ENCODE measurements at places on chromosomes 12 and 14.

- no peak for DNase-seq
Measured at GRCh38 chr14:85813040-85813439, 283.1 kb downstream of the FLRT2 start.

GRCh38 chr14:90647473-90648005, 168.7 kb downstream of the TTC7B start:
- no peak for DNase-seq

DNA sequence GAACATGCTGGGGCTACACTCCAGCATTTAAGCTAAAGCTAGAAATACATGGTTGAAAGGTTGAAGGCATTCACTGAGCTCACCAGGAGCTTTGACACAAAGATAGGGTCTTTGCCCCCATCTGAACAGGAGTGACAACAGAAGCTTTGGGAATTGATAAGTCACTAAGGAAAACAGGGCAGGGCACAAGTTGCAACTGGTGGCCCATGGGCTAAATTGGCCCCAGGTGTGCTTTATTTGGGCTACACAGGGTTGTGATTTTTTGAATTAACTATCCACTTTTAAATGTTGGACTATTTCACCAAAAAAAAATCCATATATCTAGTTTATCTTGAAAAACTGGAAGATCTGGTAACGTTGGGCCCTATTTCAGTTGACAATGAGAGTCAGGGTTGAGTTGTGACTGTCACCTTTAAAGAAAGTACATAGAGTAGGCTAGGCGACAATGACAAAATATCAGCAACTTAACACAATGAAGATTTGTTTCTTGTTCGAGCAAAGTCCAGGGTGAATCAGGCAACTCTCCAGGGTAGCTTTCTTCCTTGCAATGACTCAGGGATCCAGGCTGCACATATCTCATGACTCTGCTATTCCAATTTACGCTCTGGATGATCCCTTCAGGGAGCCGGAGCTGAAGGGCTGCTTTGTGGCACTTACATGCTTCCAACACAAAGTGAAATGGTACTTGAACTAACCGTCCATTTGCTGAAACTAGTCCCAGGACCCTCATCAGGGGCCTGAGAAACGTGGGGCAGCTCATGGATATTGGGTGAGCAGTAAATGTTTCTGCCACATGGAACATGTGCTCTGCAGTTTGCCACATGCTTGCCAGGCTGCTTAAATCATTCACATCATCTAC, 13.3 kb upstream of the EIF4B start:
- no peak for DNase-seq

GRCh38 chr14:75770635-75771034, 109.6 kb downstream of the TTLL5 start:
- DNase-seq = no peak

DNA sequence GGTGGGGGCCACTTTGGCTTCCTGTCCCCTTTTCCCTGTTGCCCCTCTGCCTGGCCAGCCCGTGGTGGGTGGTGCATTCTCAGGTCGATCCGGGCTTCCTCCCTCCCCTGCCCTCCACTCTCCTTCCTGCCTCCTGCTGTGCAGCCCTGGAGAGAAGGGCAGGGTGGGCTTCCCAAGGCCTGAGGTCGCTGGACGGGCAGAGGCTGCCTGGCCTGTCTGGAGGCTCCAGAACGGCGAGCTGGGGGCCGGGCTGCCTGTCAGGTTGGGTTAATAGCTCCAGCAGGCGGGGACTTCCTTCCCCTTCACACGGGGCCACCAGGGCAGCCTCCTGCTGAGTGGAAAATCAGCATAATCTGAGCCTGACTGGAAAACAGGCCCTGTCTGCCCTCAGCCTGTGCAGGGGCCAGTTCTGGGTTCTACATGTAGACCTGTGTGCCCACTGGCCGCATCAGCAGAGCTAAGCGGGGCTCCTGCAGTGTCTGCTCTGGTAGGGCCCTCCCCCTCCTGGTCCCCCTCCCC, 11.3 kb downstream of the KIF26A start:
- DNase-seq = peak; percentile 47

- peak; percentile 11 for DNase-seq
Measured at GRCh38 chr14:66624336-66624937, 116.5 kb downstream of the GPHN start.

GRCh38 chr14:75277815-75278421, 710 bp upstream of the FOS start:
- DNase-seq = no peak

- DNase-seq = no peak
Measured at GRCh38 chr12:132143336-132144071, 615 bp downstream of the DDX51 start.

DNA sequence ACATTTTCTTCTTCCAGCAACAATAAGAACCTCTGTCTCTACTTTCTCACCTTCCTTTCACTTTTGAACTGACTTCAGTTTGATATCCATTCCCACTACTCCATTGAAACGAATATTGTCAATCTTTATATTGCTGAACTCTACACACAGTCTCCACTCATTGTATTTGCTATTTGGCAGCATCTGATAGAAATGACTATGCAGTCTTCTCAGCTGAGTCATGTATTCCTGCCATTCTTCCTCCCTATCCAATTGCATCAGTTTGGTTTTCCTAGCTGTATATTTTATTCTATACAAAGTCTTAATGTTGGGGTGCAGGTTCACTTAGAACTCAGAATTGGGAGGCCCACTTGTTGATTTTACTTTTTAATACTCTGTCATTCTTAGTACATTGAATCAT, 107.5 kb upstream of the CPNE8 start:
- no peak for DNase-seq

- no peak for DNase-seq
Measured at GRCh38 chr12:112950701-112951100, 12.4 kb downstream of the OAS3 start.

DNA sequence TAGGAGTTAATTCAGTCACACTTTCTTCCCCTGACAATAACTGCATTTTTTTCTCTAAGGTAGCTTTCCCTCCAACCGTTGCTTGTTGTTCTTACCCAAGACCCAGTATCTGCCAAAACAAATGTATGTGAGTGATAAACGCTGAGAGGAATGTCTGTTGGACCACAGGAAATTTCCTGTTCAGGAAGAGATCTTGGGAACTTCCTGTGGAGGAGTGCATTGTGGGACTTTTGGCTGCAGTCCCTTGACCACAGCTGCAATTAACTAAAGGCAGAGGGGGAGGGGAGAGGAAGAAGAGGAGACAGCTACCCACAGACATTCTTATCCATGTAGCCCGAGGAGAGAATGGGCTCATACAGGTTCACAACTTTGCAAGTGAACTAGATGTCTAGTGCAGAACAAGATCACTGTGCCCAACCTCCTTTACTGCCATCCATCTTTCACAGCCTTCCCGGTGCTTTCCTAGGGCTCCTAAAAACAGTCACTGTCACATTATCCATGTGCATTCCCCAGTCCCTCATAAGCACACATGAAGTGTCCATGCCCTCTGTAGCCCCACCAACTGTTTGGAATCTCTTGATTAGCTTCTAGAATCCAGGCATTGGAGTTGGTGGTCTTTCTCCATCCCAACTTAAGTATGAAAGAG, 149.5 kb downstream of the ETV6 start:
- no peak for DNase-seq

DNA sequence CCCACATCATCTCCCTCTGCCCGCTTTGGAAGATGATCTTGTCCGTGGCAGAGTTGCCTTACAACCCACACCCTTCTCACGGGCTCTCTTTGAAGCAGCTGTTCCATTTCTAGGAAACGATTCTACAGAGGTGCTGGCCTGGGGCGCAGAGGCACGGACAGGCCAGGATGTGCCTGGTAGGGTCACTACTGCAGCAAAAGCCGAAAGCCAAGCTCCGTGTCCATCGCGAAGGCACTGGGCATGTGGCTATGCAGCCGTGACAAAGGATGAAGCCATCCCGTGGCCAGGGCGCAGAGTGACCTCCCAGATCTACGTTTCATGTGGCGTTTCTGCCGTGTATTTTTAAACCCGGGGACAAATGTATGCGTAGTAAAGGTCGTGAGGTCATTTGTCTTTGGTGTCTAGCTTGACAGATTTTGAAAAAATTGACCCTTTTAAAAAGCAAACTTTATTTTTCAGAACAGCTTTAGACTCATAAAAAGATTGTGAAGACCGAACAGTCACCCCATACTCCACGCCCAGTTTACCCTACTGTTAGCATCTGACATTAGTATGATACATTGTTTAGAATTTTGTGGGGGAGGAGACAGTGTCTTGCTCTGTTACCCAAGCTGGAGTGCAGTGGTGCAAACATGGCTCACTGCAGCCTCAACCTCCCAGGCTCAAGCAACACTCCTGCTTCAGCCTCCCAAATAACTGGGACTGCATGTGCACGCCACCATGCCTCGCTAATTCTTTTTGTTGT, 40.4 kb upstream of the NCOR2 start:
- DNase-seq = no peak

DNA sequence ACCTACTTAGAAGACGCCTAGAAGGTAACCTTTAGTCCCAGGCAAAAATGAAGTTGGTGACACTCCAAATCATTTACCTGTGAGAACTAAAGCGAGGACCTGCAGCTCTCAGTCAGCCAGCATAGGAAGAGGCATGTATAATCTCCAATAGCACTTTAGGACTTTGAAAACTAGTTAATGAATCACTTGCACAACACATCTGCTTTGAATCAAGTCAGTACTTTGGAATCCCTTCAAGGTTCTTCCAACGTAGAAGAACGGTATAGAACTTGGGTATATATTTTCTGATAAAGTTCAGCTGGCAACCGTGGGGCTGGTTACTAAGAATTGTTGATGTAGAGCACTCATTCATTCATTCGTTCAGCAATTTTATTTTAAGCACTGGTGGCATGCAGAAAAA, 251.9 kb downstream of the TMEM132D start:
- no peak for DNase-seq

DNA sequence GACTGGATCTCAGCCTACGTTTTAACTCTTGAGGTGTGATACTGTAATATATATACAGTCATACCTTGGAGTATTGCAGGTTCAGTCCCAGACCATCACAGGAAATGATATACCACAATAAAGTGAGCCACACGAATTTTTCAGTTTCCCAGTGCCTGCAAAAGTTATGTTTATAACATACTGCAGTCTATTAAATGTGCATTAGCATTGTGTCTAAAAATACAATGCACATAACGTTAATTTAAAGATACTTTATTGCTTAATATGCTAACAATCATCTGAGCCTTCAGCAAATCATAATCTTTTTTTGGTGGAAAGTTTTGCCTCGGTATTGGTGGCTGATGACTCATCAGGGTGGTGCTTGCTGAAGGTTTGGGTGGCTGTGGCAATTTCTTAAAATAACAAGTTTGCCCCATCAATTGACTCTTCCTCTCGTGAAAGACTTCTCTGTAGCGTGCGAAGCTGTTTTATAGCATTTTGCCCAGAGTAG, 18.9 kb downstream of the PYROXD1 start:
- DNase-seq = no peak

GRCh38 chr12:47097276-47097896, 17.6 kb upstream of the AMIGO2 start:
- DNase-seq = no peak

DNA sequence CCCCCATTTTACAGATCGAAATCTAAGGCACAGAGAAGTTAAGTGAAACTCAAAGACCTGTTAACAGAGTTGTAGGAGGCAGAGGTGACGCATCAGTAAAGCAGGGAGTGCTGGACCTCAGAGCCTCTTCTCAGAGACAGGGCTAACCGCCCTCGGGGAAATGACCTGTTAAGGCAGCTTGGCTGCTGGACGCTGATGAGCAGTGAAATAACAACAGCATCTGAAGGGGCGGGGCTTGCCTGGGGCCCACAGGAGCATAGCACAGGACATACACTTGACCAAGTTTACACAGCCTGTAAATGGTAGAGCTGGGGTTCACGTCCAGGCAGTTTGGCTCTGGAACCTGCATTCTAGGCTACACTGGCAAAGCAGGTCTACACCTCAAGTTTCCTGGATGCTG, 39.3 kb downstream of the LRTM2 start:
- DNase-seq = no peak

- DNase-seq = no peak
Measured at GRCh38 chr14:67567654-67568053, 32.4 kb downstream of the PIGH start.

DNA sequence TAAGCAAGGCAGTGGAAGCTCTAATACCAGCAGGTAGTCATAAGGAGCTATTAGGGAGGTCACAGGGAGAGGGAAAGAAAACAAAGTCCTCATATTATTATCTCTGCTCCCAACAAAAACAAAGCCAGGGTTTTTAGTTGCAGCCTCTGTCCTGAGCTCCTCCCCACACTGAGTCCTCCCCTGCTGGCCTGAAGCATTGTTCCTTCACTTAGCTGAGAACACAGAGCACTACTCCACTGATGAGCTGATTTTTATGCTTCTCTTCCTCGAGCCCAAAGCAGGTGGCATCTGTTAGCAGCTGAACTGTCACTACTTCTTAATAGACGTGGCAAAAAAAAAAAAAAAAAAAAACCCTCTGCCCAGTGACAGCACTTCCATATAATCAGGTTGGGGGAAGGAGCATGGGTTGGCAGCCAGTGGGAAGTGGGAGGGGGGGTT, 10.5 kb upstream of the STAC3 start:
- DNase-seq = peak; percentile 73

- peak; percentile 52 for DNase-seq
Measured at GRCh38 chr12:128259556-128260070, 7.4 kb upstream of the TMEM132C start.

DNA sequence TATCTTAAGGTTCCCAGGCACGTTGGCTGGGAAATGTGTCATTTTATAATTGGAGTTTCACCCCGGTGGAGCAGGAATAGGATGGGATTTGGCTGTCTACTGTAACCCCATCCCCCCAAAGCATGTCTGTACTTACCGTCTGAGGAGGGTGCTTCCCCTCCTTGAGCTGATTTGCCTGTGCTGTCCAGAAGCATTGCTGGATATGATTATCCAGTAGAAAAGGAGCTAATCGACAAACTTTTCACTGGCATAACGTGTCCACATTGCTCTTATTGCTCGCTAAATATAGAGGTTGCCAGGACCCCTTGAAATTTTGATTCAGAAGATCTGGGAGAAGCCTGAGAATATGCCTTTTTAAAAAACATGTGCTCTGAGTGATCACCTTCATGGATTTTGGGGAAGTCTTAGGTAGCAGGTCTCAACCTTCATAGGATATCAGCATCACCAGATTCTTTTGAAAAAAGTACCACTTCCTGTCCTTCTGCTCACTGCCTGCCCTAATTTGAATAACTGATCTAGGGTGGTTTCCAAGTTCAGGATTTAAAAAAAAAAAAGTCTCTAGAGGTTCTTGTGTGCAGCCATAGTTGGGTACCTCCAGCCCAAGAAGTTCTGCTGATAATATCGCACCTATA, 80.4 kb upstream of the KCNA1 start:
- no peak for DNase-seq

DNA sequence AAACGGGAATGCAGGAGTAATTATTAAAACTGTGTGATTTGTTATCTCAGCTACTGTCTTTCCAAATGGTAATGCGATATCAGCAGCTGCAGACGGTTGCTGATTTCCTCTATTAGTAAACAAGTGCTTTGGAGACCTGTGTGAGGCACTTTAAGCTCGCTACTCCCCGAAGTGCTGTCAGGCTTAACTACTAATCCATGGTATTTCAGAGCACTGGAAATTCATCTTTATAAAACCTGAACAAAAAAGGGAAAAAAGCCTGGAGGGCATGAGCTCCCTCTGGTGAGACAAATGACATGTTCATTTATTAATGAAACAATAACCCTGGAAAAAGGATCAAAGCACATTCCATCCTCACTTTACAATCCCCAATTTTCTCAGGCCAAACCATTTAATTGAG, 143.6 kb upstream of the OTX2 start:
- no peak for DNase-seq

GRCh38 chr12:122023339-122024131, 1.9 kb downstream of the BCL7A start:
- no peak for DNase-seq
